ENCODE measurements at places on chromosomes 11 and 22. TPM values are rescaled to one million over a fixed set of nuclear protein-coding genes. Genes with fewer than 3 reads are reported as not detected.

The THYN1 gene
- total RNA-seq = 51.9 TPM

The C11orf21 gene
- total RNA-seq = not detected

GRCh38 chr22:24985826-24986214 lies 33.3 kb downstream of the KIAA1671 start:
- DNase-seq = peak; percentile 10

DNA sequence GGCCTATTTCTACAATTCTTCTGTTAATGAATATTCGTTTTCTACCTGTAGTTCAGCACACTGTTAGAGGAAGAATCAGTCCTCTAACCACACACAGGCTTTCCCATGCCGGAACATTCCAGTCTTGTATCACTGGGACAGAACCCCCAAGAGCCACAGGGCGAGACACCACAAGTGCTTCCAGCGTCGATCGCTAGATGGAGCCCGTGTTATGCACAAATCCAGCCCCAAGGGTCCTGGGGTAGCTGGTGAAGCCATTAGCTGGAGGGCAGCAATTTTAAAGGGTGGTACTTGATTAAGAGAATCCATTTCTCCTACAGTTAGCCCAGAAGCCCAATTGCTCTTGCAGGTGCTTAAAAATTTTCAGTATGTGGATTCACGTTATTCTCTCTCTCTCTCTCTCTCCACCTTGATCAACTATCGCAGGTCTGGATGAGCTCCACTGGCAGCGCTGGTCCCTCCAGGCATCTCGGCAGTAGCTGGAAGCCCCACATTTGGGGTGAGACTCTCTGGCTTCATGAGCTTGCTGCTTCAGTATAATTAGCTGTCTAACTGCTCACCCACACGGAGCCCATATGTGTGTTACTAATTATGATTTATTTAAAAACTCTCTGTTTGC lies 148.2 kb upstream of the SNX19 start:
- DNase-seq = peak; percentile 70
